CD8-positive, alpha-beta T cell (primary cell): ENCODE measurements at places on chromosomes 7 and 10. TPM values are rescaled to one million over a fixed set of nuclear protein-coding genes. Genes with fewer than 3 reads are reported as not detected.

The CEP55 gene
- total RNA-seq, result not detected

- DNase-seq, result no peak
Measured at GRCh38 chr10:14397066-14397465, 66.3 kb upstream of the FRMD4A start.

The SMIM30 gene
- total RNA-seq, result 4.8 TPM

DNA sequence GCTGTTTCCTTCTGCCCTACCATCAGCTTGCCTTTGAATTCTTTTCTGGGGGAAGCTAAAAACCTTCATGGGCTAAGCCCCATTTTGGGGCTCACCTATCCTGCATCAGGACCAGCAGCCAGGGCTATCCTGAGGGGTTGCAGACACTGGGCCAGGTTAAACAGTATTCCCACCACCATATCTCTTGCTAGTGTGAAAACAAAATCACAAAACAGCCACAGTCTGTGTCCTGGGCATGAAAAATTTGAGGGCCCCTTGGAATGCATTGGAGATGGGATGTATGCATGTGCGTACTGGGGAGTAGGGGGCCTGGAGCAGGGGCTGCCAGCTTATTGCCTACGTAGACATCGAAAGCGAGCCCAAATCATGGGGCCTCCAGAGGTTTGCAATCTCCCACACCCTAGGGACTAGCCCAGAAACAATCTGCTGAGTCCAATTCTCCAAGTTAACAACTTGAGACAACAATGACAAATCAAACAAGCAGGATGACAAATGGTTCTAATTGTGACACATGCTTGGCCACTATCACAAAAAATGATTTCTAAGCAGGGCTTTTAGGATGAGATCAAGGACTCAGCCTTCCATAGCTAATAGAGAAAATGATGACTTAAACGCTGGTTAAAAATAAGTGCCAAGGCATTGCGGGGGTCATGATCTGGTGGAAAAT is 557.1 kb downstream of the KCNMA1 start:
- no peak for DNase-seq

- DNase-seq, result no peak
Measured at GRCh38 chr10:104077247-104077646, 8.4 kb downstream of the COL17A1 start.

GRCh38 chr10:3538656-3539531 is 246.1 kb downstream of the KLF6 start:
- no peak for DNase-seq

- DNase-seq, result no peak
Measured at GRCh38 chr7:151601521-151602305, 82.0 kb upstream of the RHEB start.

GRCh38 chr10:114831186-114831867 is 9.7 kb downstream of the FHIP2A start:
- no peak for DNase-seq

The AASS gene
- 0.86 TPM for total RNA-seq

- no peak for DNase-seq
Measured at GRCh38 chr10:124534231-124534798, 72.7 kb downstream of the LHPP start.

The ANKIB1 gene
- total RNA-seq, result 59.6 TPM

The GLI3 gene
- total RNA-seq, result 0.22 TPM

GRCh38 chr7:138919911-138920310 is 61.3 kb downstream of the KIAA1549 start:
- no peak for DNase-seq

DNA sequence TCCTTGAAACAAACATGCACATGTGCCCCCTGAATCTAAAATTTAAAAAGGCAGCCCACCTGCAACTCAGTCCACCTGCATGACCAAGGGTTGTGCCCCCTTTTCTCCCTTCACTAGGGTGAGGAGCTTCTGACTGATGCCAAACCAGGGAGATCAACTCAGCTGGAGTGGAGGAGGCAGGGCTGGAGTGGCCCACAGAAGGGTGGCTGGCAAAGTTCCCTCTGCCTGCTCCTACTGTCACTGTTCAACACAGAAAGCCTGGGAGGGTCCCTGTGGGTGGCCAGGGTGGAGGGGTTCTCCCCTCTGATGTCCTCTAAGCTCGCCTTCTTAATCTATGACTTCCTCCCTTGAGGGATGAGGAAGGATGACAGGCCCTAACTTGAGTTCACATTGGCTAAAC is 55.7 kb upstream of the ANTXRL start:
- no peak for DNase-seq

DNA sequence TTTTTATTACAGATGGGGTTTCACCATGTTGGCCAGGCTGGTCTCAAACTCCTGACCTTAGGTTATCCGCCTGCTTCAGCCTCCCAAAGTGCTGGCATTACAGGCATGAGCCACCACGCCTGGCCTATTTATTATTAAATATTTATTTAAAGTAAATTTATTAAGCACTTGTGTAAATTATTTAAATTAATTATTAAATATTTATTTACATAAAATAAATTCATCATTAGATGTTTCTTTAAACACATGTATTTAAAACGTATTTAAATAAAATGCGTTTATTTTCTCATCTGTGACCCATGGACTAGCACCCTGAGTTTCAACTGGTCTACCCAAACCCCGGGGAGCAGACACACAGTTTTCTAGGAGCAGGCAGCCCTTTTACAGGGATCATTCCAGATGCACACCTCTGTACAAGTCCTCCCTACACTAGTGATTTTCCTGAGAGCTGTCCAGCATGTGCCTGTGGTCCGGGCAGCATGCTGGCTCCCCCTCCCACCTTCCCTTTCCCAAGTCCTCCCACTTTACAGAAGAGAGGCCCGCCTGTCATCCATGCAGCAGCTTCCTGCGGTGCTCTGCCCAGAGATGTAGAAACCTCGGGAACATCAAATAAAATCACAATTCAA is 89.2 kb upstream of the ATP6V0A4 start:
- DNase-seq, result no peak

DNA sequence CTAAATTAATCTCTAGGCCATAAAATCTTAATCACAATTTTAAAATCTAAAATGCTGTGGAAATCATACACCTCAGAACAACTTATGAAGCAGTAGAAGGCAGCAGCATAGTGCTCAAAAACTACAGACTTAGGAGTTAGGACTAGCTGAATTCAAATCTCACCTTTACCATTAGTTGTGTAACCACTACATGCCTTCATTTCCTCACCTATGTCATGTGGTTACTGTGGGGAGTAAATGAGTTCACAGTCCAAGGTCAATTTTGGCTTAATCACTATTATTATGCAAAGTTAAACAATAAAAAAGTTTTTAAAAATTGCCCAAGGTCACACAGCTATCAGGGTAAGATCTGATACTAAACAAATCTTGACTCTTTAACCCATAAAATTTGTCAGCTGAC is 37.0 kb downstream of the SNX13 start:
- DNase-seq, result no peak

The CSTF2T gene
- 28.2 TPM for total RNA-seq

- DNase-seq, result no peak
Measured at GRCh38 chr7:105743351-105744090, 132.9 kb downstream of the ATXN7L1 start.

The ASZ1 gene
- not detected for total RNA-seq

GRCh38 chr10:113397047-113397446 is 155.8 kb upstream of the HABP2 start:
- no peak for DNase-seq

GRCh38 chr7:26306790-26307189 is 15.1 kb downstream of the SNX10 start:
- DNase-seq, result no peak

The TRIL gene
- not detected for total RNA-seq

GRCh38 chr7:70316745-70317144 is 718.5 kb downstream of the AUTS2 start:
- no peak for DNase-seq

GRCh38 chr7:45064047-45064725 is 24.6 kb downstream of the NACAD start:
- DNase-seq, result no peak

DNA sequence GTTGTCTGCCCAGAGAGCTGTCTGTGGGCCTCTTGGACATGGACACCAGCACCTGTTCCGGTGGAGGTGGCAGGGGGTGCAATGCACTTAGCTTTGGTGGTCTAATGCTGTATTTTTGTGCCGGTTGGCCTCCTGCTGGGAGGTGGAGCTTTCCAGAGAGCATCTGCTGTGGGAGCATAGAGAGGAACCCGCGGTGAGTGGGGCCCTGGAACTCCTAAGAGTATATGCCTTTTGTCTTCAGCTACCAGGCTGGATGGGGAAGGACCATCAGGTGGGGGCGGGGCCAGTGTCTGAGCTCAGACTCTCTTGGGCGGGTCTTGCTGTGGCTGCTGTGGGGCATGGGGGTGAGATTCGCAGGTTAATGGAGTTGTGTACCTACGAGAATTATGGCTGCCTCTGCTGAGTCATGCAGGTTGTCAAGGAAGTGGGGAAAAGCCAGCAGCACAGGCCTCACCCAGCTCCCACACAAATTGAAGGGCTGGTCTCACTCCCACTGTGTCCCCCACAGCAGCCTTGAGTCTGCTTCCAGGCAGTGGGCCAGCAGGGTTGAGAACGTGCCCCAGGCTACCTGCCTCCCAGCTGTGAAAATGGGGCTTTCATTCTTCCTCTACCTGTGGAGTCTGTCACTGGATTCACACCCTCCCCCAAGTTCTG is 29.0 kb downstream of the JAKMIP3 start:
- no peak for DNase-seq

GRCh38 chr10:102678842-102679289 is 34.6 kb downstream of the TRIM8 start:
- DNase-seq, result no peak

The LIPN gene
- not detected for total RNA-seq

DNA sequence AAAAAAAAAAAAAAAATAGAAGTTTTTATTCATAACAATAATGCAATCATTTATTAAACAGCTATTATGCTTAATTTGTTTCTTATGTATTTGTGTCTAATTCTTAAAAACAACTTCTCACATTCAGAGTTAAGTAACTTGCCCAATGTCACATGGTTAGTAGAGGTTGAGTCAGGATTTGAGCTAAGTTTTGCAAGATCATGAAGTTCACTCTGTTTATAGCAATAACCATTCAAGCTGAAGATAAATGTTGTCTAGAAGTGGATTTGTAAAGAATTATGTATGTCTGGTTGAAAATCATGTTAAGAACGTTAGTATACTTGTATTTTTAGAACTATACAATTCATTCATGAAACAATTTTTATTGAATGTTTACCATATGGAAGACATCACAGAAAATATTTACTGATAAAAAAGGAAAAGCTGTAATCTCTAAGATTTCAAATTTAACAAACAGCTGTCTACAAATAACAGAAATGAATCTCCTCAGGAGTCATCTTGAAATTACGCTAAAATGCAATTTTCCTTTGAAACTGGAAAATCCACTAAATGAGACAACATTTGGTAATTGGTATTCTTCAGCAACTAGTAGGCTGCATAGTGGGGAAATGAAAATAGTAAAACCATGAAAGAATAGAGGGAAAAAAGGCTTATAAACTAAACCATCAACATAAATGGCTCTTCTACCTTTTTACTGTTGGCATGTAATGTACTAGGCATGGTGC is 70.5 kb upstream of the AHR start:
- DNase-seq, result no peak

- no peak for DNase-seq
Measured at GRCh38 chr7:148045521-148045920, 545.0 kb upstream of the C7orf33 start.

The PTF1A gene
- not detected for total RNA-seq

The ZC3HAV1L gene
- 0.44 TPM for total RNA-seq

DNA sequence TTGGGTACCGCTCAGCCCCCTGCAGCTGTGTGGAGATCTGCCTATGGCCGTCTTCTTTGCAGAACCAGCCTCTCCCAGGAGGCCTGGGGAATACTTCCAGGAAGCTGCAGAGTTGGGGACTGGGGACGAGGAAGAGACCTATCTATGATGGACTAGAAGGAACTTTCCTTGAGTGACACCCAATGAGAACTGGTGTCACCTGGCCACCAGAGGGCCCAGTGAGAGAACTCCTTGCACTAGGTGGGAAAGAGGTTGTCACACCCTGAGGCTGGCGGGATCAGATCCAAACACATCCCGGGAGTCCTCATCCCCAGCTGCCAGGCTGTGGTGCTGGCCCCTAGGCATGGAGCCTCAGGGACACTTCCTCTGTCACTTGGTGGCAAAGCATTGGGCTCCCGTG is 4.9 kb upstream of the GRID2IP start:
- DNase-seq, result no peak

The GOLGA7B gene
- total RNA-seq, result 5.1 TPM

DNA sequence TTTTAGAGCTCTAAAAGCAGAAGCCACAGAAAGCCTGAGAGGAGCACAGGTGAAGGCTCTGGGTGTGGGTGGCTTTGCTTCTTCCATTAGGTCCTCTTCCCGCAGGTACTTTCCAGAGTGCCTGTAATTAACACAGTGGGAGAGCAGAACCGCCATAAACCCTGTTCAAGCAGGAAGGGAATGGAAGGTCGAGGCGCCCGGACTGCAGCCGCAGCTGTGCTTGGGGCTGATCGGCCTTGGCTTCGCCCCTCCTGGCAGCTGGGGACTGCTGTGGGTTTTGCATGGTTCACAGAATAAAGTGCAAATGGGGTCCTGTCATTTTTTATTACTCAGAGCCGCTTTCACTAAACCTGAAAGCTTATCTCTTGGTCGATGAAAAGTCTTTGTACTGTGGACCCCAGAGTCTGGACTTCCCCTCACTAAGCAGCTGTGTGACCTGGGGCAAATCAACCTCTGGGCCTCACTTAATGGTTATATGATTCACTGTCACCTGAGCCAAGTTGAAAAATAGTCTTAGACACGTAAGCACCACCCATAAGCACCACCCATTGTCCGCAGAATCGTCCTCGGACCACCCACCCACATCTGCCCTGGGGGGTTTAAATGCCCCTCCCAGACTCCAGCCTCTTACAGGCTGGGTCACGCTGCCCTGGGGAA is 100.9 kb downstream of the XRCC2 start:
- no peak for DNase-seq

The GNG11 gene
- not detected for total RNA-seq

GRCh38 chr7:133545618-133546017 is 292.7 kb downstream of the EXOC4 start:
- DNase-seq, result no peak

The OPN4 gene
- total RNA-seq, result not detected

DNA sequence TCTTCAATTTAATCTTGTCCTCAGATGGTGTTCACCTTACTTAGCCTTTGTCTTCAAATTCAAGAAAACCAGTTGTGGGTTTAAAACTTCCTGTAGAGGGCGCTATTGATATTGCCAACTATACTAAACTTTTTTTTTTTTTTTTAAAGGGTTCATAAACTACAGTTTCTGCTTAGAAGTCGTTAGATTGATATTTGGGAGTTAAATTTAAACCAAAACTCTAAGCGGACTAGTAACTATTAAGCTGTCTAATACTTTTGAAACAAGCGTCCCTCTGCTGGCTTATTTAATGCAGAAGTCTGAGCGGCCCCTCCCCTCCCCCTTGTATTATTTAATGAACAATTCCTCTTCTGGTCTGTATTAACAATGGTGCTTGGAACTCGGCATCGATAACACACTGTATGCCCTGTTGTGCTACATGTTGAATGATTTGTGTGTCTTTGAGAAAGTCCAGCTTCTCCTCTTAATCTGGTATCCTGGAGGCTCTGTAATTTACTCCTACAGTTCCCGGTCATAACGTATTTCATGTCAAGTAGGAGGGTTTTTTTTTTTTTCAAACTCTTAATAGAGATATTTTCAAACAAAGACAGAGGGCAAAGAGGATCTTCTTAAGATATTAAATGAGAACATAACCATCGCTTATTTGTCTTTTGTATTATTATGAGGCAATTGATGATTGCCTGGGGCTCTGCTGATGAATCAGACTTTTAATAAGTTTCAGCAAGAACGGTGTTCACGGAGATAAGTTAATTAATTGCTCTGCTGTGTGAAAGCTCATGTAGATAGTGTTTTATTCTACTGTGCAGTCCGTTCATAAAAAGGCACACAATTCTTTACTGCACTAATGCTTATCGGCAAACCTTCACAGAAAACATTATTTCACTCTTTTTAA is 22.6 kb upstream of the CREB5 start:
- peak; percentile 60 for DNase-seq

The TES gene
- total RNA-seq, result 75.8 TPM
